ENCODE measurements at places on chromosomes 12 and 14.

- no peak for DNase-seq
These were observed 8.3 kb downstream of the OR11G2 start for GRCh38 chr14:20198991-20199390.

DNA sequence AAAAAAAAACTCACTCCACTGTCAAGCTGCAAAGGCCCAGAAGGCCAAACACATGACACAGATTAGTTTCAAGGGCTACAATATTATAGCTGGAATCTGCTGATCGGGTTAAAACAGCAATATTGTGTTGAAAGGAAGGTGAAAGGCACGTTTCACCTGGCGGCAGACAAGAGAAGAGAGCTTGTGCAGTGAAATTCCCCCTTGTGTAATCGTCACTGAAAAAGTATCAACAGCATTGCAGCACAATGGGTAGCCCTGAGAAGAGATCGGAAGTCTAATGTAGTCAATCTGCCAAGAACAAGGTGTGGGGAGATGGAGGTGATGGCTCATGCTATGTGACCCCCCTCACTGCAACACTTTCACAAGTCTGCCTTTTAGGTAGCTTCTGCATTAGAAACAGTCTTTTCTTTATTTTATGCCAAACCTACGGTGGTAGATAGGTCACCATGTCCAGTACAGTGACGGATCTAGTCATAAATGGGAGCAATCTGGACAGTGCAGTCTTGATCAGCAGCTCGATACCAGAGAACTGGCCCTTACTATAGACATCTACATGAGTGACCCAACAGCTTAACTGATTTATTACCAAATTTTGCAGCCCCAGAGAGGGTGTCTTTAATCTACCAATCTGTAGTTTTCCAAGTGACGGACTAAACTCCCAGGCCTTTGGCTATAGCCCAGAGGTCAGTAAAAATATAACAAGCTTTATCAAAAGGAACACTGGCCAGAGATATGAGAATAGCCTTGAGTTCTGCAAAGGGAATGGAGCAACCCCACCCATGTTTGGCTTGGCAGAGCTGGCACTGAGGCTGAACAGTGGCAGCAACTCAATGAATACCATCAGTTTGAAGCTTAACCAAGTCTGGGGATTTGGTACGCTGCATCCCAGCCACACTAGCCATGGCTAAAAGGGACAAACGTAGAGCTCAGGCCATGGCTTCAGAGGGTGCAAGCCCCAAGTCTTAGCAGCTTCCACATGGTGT lies 35.4 kb downstream of the SPTSSA start:
- no peak for DNase-seq

DNA sequence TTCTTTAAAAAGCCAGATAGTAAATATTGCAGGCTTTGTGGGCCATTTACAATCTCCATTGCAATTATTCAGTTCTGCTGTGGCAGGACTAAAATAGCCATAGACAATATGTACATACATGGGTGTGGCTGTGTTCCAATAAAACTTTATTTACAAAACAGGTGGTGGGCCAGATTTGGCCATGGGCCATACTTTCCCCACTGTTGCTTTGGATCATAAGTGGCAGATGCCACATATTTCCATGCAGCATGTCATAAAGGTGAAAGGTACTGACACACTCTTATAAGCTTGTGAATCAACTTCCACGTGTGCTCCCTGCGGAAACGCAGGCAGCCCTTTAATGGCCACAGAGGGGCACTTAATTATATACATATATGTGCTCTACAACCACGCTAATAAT lies 244.4 kb upstream of the FOXN3 start:
- DNase-seq: no peak

- peak; percentile 63 for DNase-seq
These were observed 18.8 kb upstream of the GAS2L3 start for GRCh38 chr12:100554608-100555077.

GRCh38 chr14:104125011-104125410 lies 13.4 kb upstream of the KIF26A start:
- DNase-seq: no peak

DNA sequence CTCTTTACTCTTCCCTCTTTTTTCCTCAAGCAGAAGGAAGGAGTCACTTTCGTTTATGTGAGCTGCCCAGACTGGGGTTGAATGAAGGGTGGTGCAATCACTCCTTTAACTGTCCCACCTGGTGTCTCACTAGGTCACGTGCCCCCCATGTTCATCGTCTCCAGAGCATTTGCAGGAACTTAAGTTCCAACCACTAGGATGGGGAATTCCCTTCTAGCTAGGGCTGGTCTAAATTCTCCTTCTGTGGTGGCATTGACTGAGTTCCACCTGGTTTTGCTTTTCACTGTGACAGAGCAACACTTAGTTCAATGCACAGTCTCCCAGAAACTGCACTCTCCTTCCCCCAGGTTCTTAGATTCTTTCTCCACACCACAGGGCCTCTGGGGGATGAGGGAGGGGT lies 9.5 kb downstream of the FANCM start:
- no peak for DNase-seq

GRCh38 chr12:131845121-131845520 lies 16.9 kb downstream of the MMP17 start:
- DNase-seq: no peak

GRCh38 chr12:39958377-39958776 lies 147.5 kb downstream of the SLC2A13 start:
- peak; percentile 15 for DNase-seq

DNA sequence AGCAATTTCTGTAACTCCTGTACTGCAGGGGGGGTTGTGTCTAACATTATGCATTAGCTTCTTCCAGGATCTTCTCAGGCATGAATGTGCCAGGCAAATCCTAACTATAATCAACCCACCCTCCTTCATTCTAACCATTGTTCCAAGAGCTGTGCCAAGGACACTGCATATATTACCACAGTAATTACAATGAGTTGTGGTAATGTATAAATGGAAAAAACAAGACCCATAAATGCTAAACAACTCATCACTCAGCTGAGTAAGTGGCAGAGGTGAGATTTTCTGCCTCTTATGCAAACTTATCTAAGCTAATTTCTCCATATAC lies 80.6 kb downstream of the PRKD1 start:
- DNase-seq: no peak

DNA sequence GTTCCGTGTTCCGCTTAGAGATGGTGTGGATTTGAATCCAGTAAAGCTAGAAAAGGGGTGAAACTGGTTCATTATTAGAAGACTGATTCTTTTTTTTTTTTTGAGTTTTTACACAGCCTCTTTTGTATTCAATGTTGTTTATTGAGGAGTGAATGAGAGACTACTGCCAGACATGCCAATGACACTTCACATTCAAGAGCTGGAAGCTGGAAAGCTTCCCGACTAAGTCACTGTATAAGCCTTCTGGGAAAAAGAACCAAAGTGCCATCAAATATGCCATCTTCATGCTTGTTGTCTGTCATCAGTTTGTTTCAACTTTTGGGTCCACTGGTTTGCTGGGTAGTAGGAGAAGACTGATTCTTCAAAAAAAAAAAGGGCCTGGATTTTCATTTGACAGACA lies 164.8 kb downstream of the ATP23 start:
- no peak for DNase-seq

GRCh38 chr14:22502007-22502406 lies 87.0 kb downstream of the DAD1 start:
- no peak for DNase-seq

DNA sequence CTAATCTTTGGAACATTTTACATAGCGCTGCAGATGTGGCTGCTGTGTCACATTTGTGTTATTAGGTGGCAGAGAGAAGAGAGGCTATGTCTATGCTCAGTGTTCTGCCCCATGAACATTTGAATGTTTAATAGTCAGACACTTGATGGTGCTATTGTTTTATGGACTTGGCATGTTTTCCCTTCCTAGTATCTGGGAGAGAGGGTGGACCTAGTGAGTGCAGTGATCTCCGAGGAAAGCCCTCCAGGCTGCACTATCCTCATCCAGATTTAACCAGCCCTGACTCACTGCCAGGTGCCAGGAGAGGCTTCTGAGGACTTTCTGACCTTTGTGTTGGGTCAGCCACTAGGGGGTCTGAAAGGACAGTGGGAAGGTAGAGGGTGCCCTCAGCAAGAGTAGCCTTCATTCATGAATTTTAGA lies 24.3 kb downstream of the ZFC3H1 start:
- peak; percentile 14 for DNase-seq

DNA sequence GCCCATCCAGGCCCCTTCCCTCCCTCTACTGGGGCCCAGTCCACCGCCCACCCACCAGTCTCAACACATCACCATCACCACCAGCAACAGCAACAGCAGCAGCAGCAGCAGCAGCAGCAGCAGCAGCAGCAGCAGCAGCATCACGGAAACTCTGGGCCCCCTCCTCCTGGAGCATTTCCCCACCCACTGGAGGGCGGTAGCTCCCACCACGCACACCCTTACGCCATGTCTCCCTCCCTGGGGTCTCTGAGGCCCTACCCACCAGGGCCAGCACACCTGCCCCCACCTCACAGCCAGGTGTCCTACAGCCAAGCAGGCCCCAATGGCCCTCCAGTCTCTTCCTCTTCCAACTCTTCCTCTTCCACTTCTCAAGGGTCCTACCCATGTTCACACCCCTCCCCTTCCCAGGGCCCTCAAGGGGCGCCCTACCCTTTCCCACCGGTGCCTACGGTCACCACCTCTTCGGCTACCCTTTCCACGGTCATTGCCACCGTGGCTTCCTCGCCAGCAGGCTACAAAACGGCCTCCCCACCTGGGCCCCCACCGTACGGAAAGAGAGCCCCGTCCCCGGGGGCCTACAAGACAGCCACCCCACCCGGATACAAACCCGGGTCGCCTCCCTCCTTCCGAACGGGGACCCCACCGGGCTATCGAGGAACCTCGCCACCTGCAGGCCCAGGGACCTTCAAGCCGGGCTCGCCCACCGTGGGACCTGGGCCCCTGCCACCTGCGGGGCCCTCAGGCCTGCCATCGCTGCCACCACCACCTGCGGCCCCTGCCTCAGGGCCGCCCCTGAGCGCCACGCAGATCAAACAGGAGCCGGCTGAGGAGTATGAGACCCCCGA lies 6.8 kb upstream of the RNU7-1 start:
- DNase-seq: peak; percentile 48

DNA sequence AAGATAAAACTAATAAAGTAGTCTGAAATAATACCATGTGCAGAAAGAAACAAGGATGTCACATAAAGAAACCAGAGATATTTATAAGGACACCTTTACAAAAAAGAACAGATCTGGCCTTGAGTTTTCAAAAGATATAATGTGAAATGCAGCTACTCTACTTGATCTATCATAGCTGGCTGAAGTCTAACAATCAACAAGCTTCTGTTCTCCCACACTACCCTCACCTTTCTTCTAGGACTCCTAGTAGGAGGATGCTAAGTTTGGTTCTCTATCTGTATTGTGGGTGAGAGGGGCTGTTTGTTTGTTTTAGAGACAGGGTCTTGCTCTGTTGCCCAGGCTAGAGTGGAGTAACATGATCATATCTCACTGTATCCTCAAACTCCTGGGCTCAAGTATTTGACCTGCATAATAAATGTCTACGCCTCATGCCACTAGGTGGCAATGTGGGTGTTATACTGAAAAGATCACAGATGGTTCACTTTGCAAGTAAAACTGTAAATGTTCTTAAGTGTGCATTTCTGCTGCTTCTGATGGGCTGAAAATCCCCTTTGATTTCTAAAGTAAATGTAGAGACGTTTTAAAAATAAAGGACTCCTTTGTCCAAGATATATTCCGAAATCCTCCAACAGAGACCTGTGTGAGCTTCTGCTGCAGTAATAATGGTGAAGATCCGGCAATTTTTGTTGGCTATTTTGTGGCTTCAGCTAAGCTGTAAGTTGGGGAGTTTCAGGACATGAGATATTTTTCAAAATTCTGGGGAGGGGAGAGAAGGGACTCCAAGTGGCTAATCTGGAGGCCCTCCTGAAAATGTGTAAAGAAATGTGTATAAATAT lies 269.3 kb downstream of the DAD1 start:
- peak; percentile 42 for DNase-seq

- no peak for DNase-seq
These were observed 11.0 kb downstream of the ORAI1 start for GRCh38 chr12:121637231-121637914.

- no peak for DNase-seq
These were observed 57.2 kb upstream of the DLK1 start for GRCh38 chr14:100669468-100669867.

GRCh38 chr14:74501135-74501614 lies 7.6 kb downstream of the ISCA2 start:
- peak; percentile 66 for DNase-seq

DNA sequence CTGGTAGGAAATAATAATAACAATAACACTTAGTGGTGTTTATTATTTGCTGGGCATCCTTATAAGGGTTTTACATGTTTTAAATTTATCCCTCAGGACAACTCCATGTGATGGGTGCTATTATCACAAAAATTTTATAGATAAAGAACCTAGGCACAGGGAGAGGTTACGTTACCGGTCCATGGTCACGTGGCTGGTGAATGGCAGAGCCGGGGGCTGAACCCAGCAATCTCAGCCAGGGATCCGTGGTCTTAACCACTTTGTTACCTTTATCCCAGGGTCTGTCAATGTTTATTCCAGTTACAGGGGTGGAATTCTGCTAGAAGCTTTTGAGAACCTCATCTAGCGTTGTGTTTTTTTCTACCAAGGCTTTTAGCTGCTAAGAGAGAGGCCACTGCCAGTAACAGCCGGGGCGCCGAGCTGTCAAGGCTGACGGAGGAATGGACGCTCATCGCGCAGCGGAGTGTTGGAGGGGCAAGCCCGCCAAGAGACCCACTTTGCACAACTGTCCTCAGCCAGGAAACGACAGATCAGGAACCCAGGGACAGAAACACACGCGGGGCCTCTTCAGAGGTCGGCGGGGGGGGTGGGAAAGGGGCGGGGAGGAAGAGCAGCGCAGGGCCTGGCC lies 418 bp downstream of the AMN1 start:
- DNase-seq: peak; percentile 58

DNA sequence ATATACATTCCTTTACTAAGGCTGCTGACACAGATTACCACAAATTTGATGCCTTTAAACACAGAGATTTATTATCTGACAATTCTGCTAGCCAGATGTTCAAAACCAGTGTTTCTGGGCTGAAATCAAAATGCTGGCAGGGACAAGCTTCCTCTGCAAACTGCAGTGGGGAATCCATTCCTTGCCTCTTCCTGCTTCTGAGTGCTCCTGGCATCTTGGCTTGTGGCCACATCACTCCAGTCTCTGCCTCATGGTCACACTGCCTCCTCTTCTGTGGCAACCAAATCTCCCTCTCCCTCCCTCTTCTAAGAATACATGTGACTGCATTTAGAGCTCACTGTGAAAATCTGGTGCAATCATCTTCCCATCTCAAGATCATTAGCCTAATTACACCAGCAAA lies 235.7 kb downstream of the TTC8 start:
- no peak for DNase-seq

GRCh38 chr12:20463913-20464524 lies 95.7 kb downstream of the PDE3A start:
- DNase-seq: peak; percentile 21

DNA sequence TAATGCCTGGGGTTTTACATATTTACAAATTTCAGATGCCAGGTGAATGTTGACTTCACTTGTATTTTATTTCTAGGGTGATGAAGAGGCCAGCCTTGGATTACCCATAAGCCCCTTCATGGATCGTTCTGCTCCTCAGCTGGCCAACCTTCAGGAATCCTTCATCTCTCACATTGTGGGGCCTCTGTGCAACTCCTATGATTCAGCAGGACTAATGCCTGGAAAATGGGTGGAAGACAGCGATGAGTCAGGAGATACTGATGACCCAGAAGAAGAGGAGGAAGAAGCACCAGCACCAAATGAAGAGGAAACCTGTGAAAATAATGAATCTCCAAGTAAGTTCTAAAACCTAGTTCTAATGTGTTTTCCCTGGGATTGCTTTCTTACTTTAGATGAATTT lies 41.3 kb upstream of the SLCO1C1 start:
- no peak for DNase-seq

GRCh38 chr14:90522571-90523191 lies 125.9 kb downstream of the CALM1 start:
- DNase-seq: no peak

Measured in iPS-NIHi11 (cell line).